Central memory CD4-positive, alpha-beta T cell (primary cell): ENCODE measurements at places on chromosomes 1 and 21.

DNA sequence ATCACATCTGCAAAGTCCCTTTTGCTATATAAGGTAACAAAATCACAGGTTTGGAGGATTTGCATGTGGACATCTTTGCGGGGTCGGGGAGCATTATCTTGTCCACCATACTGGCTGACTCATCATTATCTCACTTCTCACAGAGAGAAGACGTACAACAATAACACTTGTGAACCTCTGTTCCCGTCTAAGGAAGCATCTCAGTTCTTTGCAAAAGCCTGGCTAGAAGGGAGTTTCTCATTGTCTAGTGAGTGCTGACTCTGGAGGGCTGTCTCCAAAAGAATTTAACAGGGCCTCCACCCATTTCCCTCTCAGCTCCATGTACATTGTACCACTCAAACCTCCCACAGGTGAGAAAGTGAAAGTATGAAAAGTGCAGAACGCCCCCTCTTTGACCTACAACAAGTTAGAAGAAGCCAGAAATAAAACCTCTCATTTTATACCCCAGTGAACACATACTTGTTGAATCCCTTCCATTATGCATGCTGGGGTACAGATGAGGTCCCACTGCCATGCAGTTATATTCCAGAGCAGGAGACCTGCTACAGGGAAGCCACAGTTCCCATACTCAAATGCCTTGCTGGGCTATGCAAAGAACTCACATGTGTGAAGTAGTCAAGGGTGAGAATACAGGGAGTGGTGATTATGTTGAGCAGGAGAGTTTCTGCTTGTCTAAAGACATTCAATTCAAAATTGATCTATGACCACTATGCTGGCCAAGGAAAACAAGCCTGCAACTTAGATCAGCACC, 121.7 kb upstream of the PRDX6 start:
- DNase-seq = no peak

GRCh38 chr1:58864654-58865053, 80.8 kb upstream of the JUN start:
- no peak for DNase-seq

GRCh38 chr1:228270032-228270431, 62.2 kb downstream of the OBSCN start:
- no peak for DNase-seq

GRCh38 chr1:28056129-28056925, 32.1 kb downstream of the EYA3 start:
- DNase-seq = peak; percentile 37

GRCh38 chr1:38121231-38121680, 74.7 kb upstream of the POU3F1 start:
- DNase-seq = no peak

DNA sequence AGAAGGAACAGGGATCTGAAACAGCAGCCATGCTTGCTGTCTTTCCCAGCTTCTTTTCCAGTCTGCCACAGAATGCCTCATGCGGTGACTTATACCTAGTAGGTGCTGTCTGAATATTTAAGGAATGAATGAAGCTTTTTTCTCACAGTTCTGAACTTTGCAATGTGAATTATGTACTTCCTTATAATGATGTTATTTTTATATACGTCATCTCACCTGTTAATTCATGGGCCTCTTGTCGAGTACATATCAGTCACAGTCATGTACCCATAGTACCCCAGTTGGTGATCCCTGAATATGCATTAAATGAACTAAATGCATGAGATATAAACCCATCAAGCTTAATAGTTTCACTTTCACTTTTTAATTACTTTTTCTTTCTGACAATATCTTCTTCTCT, 132.7 kb downstream of the NTNG1 start:
- no peak for DNase-seq

DNA sequence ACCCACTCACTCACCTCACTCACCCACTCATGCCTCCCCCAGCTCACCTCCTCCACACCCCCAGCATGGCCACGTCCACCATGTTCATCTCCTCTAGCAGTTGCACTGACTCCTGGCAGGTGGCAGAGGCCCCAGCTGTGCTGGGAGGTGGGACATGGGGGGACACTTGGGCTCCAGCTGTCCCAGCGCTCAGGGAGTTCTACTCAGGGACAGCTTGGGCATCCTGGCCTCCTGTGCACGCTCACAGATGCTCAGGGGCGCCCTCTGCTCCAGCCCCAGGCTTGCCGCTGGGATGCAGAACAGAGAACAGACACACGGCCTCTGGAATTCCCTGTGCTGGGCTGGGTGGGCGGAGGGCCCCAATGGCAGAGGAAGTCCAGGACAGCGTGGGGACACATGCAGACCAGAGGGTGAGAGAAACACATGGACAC, 5.2 kb downstream of the KRTAP10-8 start:
- no peak for DNase-seq

DNA sequence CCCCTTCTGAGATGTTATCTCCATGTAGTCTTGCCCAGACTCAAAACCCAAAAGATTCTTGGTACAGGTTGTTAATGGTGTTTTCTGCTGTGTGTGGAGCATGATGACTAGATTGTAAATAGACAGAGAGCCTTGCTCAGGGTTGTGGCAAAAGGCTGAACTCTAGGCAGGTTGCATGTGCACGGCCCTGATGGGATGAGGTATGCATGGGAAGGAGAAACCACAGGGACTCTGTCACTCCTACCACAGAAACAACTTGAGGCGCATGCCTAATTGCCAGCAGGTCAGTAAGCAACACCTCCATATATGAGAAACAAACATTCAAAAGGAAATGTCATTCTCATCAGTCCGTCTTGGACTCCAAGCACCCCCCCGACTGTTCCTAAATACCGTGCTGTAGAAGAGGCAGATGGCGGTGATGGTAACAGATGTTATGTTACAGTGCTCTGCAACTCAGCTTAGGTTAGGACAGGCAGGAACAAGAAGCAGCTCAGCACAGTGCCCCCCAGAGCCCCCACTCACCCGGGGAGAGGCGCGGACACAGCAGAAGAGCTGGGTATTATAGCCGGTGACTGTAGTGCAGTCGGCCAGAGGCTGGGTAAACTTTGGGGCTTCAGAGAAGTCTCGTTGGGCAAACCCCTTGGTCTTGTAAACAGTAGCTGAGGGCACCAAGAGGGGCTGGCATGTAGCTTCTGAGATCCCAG, 10.9 kb downstream of the MYBPHL start:
- DNase-seq = no peak

DNA sequence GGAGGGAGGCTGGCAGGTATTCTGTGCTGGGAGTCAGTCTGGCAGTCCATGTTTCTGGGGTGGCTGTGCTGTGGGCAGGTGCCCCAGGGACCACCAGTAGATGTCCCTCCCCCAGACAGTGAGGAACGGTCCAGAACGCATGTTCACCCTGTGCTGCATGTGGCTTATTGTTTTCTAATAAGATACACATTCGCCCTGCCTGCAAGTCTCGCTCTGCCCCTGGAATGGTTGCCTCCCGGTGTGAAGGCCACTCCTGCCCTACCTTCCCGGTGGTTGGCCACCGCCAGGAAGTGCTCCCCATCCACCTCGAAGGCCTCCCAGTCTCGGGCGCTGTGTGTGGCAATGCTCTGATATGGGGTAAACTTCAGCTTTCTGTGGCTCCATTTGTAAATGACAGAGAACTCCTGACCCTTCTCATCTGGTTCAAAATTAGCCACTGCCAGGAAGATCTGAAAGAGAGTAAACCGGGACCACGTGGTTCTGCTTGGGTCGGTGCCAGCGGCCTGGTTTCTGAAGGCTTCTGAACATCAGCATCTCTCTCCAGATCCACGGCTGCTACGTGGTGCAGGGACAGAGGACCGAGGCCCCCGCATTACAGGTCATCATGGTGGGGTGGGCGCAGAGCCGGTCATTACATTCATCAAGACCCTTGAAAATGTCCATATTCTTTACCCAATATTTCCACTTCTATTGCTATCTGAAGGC, 14.5 kb downstream of the KRTAP10-1 start:
- no peak for DNase-seq

- DNase-seq = no peak
Measured at GRCh38 chr1:4944911-4945310, 290.5 kb downstream of the AJAP1 start.

- DNase-seq = no peak
Measured at GRCh38 chr1:4932311-4933030, 278.1 kb downstream of the AJAP1 start.
